ENCODE measurements at places on chromosomes 1 and 21.

DNA sequence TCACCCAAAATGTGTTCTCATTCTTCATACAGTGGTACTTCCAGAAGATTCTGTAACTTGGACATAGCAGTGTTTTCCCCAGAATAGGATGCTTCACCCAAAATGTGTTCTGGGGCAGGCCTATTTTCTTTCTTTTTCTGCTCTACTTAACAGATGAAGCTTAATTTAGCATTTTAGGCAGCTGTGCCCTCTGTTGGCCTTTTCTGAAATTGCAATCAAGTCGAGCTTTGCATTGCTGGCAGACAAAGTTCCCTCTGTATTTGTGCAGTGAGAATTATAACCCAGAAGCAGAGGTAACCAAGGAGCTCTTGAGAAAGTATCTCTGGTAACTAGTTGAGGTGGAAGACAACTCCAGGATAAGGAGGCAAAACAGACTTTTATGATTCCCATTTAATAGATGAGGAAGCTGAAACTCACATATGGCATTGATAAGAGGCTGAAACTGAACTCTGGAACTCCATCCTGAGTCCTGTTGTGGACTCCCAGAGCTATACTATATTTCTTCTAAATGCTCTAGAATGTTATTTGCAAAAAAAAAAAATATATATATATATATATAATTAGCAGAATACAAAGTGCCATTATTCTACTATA lies 50.3 kb upstream of the L1TD1 start:
- DNase-seq = peak; percentile 61

GRCh38 chr1:60342569-60342968 lies 269.0 kb upstream of the C1orf87 start:
- DNase-seq = no peak

GRCh38 chr1:92972409-92973129 lies 11.3 kb upstream of the DIPK1A start:
- no peak for DNase-seq

- no peak for DNase-seq
These were observed 667 bp upstream of the NID1 start for GRCh38 chr1:236065509-236066005.

DNA sequence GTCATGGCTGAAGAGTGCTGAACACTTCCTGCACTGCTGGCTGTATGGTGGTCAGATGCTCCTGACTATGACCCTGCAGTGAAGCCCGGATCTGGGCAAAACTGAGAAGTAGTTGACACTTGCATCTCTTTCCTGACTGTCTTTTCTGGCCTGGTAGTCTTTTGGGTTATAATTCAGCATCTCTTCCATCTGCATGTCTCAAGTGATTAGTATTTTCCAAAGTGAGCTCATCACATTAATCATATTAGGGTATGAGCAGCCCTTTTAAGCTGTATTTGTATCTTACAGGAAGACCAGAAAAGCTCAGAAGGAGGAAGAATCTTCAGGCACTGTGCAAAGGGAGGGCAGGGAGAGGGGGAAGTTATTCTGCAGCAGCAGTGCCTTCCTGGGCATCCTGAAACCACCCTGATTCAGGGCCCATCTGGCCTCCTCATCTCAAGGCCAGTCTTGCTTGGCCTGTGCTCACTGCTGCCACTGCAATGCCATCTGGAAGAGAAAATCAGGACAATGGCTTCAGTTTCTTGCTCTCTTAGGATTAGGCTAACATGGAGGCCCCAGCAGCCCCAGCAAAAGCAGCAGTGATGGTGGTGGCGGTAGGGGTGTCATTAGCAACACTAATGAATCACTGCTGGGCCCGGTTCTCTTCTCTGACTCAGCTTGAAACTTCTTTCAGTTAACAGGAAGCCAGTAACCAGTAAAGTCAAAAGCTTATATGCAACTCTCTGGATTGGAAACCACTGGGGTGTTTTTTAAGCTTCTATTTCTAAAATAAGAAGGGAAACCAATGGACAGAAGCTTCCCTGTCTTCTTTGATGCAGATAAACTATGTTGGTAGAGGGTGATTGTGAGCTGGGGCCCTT lies 63.3 kb upstream of the WDR26 start:
- no peak for DNase-seq
